Stimulated activated CD8-positive, alpha-beta memory T cell treated with anti-CD3 and anti-CD28 coated beads, Interleukin-7, amount 100 ng/mL, for 24 hours (primary cell): ENCODE measurements at places on chromosomes 12 and 14.
A peak's percentile ranks its signal among the peaks of the same experiment; 100 is the strongest.

- no peak for DNase-seq
These were observed 2.2 kb upstream of the DIABLO start for GRCh38 chr12:122228092-122228491.

GRCh38 chr12:68356986-68357385 lies 24.8 kb upstream of the MDM1 start:
- DNase-seq: no peak

DNA sequence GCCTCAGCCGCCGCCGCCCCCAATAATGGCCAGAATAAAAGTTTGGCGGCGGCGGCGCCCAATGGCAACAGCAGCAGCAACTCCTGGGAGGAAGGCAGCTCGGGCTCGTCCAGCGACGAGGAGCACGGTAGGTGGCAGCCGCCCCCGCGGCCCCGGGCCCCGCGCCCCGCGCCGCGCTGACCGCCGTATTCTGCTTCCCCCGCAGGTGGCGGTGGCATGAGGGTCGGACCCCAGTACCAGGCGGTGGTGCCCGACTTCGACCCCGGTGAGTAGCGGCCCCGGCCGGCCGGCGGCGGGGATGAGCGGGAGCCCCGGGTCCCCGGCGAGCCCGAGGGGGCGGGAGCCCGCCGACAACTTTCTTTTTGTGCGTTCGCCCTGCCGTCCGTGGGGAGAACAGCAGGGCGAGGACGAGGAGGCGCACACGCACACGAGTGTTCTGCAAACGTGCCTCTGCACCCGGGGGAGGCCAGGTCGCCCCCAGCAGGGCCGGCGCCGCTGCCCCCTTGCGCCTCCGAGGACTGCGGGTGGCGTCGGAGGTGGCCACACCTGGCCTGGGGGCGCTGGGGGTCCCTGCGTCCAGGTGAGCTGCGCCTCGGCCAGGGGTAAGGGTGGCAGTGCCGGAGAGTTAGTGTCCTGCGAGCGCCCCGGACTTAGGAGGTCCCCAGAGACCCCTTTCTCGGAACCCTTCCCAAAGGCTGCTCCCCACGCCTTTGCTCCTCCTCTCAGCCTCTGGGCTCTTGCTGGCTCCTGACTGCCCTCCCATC lies 794 bp downstream of the RCOR1 start:
- DNase-seq: peak; percentile 18

DNA sequence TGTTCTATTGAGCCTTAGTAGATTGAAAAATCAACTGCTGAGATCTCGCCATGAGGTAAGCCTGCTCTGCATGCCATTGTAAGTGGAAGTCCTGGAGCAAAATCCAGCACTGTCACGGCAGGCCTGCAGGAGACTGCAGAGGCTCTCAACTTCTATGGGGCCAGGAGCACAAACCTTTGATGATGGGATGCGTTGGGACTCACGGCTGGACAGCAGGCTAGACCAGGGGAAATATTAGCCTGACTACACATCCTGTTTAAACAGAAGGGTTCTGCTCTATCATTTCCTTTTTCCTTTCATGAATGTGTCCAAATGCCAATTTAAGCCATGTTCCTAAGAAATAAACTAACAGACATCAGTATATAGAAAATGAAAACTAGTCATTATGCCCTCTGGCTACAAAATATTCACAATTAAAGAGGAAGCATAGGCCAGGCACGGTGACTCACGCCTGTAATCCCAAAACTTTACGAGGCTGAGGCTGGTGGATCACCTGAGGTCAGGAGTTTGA lies 33.9 kb upstream of the RASSF8 start:
- DNase-seq: no peak

DNA sequence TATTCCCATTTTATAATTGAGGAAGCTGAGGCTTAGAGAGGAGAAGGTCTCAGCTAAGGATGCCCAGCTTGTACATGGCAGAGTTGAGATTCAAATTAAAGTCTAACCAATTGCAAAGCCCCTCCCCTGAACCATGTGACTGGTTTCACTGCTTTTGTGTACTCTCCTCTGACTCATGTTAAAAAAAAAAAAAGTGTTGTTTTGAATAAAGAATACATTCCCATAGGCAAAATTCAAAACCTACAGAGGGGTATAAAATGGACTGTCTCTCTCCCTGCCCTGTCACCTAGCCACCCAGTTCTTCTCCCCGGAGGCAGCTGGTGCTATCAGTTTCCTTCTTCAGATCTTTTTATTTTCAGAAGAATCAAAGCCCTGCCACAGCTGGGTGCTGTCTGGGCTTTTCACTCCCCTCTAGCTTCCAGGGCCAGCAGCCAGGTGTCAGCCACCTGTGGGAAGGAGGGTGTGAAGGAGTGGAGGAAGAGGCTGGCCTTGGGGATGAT lies 5.4 kb downstream of the PSMD9 start:
- DNase-seq: no peak

- no peak for DNase-seq
These were observed 251.2 kb downstream of the ACSS3 start for GRCh38 chr12:81329085-81329484.

DNA sequence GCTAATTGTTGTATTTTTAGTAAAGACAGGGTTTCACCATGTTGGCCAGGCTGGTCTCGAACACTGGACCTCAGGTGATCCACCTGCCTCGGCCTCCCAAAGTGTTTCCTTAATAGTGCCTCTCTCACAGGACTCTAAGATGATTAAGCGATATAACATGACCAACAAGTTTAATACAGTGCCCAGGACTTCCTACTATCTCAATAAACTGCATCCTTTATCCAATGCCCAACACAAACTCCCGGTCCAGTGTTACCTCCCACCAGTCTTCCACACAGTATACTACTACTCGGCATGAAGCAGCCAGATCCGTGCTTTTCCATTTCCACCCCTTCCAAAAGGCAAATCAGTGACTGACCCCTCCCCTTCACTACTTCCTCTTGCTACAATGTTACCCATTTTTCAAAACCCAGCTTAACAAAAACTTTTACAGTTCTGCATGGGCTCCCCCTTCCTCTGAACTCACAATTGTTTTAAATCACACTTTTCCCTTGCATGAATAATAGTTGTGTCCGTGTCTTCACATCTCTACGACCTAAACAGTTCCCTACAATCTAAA lies 900 bp downstream of the NOP2 start:
- no peak for DNase-seq
